ENCODE measurements at places on chromosomes 5 and 9.

DNA sequence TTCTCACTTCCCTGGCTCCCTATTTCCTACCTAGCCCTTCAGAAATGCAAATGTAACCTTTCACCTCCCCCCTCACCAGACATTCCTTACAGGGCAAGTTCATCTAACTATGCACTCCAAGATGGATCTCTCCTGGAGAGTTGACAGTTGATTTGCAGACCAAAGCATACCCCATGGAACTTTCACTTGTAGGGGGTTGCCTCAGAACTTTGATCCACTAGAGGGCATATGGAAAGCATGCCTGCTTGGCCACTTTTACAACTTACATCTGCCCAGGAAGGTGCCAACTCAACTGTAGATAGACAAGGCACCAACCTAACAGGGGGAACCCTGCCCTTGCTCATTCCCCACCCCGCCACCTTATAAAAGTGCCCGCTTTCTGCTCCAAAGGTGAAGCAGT is 187.8 kb downstream of the NXNL2 start:
- DNase-seq = no peak

- DNase-seq = no peak
These were observed 416.9 kb downstream of the MRPS30 start for GRCh38 chr5:45225571-45226031.

DNA sequence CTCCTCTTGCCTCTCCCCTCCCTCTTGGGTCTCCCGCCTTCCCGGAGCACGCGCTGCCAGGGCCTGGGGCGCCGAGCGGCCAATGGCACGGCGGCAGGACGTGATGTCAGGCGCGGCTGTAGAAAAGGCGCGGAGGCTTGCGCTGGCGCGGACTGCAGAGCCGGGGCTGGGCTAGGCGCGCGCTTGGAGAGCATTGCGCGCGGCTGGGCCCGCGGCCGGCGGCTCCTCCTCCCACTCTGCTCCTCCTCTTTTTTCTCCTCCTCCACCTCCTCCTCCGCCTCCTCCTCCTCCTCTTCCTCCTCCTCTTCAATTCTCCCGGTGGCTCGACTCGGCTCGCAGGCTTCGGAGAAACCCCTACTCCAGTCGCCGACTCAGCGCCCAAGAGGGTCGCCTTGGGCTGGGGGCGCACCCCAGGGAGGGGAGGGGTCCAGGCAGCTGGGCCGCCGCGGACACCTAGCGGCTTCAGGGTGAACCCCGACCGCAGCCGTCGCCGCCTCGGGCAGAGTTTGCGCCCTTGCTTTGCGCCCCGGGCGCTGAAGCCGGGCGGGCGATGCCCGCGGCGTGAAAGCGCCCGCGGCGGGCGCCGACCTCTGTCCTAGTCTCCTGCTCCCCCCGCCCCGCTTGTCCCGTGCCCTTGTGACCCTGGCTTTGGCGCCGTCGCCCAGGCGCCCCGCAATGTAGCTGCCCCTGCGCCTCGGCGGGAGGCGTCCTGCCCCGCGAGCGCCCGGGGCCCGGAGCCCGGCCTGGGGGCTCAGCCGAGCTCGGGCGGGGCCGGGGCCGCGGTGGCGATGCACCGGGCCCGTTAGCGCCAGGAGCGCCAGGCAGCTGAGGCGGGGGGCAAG is at the start of gene LHX2:
TSS of gene LHX2 (plus strand) at position 309 of the 842 bp plus-strand sequence. CDS start 581 bp downstream, outside the sequence.
- no peak for DNase-seq

GRCh38 chr9:95724253-95724991 is 151.1 kb upstream of the ERCC6L2 start:
- peak; percentile 29 for DNase-seq

- no peak for DNase-seq
These were observed 170.0 kb upstream of the GDNF start for GRCh38 chr5:38009749-38010358.

GRCh38 chr9:86275962-86276361 is 6.4 kb downstream of the ISCA1 start:
- DNase-seq = no peak

GRCh38 chr9:34898846-34899245 is 59.2 kb upstream of the PHF24 start:
- DNase-seq = no peak

DNA sequence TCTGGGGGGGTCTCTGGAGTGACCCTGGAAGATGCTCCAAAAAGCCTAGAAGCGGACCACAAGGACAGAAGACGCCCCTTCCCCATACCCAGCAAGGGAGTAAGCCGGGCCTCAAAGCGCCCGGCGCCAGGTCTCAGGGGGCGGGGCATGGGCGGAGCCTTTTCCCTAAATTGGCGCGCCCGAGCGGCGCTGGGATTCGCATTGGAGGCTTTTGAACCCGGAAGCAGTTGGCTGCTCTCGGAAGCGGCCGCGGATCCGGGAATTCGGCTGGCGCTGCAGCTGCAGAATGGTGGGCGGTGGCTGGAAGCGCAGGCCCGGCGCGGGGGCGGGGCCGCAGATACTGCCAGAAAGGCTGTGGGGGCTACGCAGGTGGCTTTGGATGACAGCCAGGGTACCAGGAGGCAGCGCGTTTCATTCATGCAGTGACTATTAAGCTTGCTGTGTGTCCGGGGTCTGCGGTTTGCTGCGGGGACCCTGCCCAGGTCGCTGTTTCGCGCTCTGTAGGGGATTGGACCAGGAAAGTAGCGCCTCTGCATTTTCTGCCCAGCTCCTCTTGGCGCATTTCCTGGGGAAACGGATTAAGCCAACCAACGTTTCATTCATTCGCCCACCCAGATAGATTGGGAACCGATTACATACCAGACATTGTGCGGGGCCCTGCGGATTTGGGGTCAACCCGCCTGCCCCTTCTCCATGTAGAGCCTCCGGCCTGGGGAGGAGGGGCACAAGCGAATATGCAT is 83.0 kb upstream of the FREM1 start:
- DNase-seq = no peak

DNA sequence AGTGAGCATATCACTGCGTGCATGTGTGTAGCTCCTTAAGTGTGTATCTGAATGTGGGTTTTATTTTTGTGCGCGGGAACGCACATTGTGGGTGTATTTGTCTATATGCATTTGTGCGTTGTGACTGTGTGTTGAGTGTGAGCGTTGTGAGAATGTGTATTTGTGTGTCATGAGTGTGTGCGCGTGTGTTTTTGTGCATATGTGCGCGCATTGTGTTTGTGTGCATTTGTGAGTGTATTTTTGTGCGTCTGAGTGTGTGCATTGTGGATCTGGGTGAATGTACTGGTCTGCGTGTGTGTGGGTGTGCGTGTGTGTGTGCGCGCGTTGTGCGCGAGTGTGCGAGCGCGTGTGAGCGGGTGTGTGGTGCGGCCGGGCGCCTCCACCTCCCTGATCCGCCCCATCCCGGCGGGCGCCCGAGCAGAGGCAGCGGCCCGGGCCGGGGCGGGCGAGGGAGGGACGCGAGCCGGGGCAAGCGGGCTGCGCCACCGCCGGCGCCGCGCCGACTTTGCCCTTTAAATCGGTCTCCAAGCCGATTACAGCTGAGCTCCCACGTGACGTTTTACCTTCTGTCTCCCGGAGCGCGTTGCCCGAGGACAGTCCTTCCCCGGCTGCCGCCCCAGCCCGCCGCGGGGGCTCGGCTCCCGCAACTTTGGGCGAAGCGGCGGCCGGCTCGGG is at the start of gene RASGRF2:
TSS of gene RASGRF2 (plus strand) at position 596 of the 675 bp plus-strand sequence. CDS start 376 bp downstream, outside the sequence.
- peak; percentile 15 for DNase-seq

GRCh38 chr5:26121338-26121737 is 917.0 kb downstream of the CDH9 start:
- DNase-seq = no peak

- no peak for DNase-seq
These were observed 12.6 kb downstream of the ERGIC1 start for GRCh38 chr5:172846677-172847076.

GRCh38 chr9:133956520-133957076 is 35.5 kb downstream of the VAV2 start:
- no peak for DNase-seq

DNA sequence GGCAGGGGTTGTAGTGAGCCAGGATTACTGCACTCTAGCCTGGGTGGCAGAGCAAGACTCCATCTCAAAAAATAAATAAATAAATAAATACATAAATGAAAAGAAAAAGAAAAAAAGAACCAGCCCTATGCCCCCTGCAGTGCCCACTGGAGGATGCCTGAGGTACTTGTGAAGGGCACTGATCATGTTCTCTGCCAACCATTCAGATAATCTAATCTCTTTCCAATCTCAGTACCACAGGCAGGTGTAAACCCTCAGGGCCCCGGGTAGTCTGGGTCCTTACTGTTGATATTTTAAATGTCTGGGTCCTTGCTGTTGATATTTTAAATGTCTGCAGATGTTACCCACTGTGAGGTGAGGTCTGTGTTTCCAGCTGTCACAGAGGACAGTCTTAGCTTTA is 321.8 kb upstream of the ADCY2 start:
- DNase-seq = no peak

- DNase-seq = no peak
These were observed 879.8 kb upstream of the DMAC1 start for GRCh38 chr9:8679371-8679822.

DNA sequence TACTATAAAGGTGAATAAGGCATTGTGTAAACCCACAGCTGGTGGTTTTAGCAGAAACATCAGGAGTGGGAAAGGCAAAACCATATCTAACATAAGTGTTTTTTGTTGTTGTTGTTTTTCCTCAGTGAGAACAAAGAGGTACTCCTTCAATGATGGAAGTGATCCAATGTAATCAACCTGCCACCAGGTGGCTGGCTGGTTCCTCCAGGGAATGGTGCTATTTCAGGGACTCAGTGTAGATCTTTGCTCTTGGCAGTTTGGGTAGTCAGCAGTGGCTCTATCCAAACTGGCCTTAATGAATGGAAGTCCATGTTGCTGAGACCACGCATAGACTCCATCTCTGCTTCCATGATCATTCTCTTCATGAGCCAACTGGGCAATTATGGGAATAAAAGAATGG is 10.8 kb downstream of the DMRTA1 start:
- no peak for DNase-seq

DNA sequence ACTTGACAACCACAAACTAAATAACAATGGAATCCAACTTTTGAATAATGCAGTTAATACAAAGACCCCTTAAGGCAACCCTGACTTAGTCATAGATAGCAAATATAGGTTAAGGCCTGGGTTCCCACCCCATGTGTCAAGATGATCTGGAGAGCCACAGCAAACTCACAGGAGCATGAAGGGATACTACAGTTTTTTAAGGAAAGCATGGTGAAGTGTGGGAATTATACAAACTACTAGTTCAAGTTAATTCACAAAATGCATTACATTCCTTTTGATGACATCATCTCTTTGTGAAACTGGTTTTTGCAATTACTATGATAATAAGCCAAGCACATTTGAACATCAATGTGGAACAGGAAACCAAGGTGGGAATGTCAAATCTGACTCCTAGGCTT is 50.6 kb downstream of the LHFPL2 start:
- no peak for DNase-seq

DNA sequence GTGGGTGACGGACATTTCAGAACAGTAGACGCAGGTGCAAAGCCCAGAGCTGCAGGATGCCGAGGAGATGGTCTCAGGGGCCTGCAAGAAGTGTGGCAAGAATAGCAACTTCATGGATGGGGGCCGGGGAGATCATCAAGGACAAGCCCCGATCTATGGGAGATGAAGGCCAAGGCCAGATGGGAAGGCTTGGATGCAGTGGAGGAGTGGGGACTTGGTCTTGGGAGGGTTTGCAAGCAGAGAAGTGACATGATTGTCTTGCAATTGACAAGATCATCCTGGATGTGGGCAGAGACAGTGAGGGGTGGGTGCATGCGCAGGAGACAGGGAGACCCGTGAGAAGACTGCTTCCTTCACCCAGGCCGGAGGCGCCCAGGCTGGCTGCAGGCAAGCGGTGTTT is 198.1 kb downstream of the CDK5RAP2 start:
- DNase-seq = no peak

GRCh38 chr5:35133186-35133585 is 85.4 kb upstream of the AGXT2 start:
- DNase-seq = no peak

DNA sequence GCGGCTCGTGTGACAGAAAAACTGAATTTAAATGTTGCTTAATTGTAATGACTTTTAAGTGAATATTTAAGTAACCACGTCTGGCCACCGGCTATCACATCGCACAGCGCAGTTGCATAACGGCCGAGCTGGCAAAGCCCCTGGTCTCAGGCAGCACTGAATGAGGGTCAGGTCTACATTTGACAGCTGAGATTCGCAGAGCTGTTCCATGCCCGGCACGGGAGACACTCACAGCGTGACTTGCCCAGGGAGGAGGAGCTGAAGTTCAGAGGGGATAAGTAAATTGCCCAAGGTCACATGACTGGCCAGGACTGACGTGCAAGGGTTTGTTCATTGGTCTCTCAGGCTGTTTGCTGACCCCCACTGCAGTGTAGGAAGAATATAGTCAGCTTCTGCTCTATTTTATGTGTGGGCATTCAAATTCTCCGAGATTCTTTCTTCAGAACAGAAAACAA is 17.4 kb upstream of the COL5A1 start:
- no peak for DNase-seq

GRCh38 chr5:19270153-19270552 is 717.8 kb downstream of the CDH18 start:
- DNase-seq = no peak

DNA sequence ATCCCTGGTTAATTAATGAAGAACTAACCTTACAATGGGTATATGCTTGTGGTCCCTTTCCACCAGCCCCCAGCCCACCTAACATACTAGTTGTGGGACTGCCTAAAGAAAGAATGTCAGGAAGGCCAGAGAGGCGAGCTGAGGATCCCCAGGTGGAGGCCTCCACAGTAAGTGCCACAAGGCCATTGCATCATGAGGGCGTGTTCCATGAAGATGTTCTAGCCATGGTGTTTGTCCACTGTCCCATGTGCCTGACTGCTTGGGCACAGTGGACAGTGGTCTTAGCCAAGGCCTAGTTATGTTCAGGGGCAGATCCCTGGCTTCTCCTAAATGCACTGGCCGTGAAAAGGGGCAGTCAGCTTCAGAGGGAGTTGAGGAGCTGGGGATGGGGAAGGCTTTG is 21.1 kb downstream of the ZFP62 start:
- DNase-seq = no peak

DNA sequence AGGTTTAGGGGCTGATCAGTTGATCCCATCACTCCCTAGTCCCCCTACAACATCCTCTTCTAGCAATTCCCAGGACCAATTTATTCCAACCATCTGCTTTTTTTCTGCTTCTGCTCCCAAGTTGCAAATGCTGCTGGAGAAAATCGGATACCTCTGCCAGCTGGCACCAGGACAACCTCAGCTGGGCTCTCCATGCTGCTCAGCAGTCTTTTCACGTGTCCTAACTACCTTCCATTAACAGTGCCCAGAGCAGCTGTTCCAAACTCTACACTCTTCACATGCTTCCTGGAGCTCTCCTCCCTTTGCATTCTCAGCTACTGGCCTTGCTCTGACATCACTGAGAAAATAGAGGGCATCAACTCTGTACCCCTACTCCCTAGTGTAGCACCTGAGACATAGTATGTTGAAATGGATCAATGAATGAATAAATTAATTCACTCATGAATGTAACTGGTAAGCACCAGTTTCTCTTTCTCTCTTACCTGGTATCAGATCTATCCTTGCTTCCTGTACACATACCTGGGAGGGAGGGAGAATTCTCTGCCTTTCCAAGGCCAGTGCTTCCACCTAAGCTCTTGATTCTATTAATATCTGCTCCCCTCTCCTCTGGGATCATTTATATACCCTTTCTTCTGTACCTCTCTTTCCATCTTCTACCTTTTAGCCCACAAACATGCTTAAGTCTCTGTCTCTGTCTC is 191.0 kb downstream of the RAB3C start:
- DNase-seq = no peak
